ENCODE measurements at places on chromosomes 5 and 9.

- peak; percentile 51 for DNase-seq
These were observed 72.3 kb downstream of the SLCO4C1 start for GRCh38 chr5:102223542-102224477.

DNA sequence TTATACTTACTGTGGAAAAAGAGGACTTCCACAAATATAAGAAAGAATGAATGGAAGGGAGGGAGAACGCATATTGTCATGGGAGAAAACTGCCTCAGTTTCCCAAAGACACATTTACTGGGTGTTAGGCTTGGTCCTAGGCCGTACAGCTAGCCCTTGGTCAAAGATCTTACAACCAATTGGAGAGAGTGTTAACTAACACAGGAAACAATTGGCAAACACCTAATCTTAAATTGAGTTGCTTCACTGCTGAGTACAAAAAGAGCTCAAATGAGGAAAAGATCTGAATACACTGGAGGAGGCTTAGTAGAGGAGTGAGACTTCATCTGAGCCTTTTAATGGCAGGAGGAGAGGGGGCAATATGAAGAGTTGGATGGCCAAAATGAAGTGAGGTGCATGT is 161.7 kb downstream of the GLIS3 start:
- peak; percentile 5 for DNase-seq

- no peak for DNase-seq
These were observed 239.9 kb upstream of the TNC start for GRCh38 chr9:115357821-115358220.

DNA sequence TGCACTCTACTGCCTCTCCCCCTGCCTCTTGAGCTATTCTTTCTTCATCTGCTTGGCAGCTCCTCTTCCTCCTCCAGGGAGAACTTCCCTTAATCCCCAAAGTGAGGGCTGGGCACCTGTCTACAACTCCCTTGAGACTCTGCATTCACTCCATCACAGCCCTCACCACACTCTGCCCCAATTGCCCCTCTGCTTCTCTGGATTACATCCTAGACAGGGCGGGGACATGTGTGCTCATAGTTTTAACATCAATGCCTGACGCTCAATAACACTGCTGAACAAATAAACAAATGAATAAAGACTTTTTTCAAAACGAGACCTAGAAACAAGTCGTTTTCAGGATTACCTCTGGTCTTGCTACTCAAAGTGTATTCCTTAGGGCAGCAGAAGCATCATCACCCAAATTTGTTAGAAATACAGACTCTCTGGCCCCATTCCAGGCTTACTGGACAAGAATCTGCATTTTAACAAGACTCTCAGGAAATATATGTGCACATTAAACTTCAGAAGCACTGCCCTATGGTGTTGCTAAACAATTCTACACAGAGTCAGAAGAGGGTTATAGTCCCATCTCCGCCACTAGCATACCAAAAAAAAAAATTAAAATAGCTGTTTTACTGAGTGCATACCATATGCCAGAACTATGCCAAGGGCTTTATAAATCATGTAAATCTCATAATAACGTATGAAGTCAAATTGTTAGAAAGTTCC is 115.6 kb downstream of the CDK5RAP2 start:
- no peak for DNase-seq

- no peak for DNase-seq
These were observed 37.5 kb upstream of the RXRA start for GRCh38 chr9:134288746-134289145.

DNA sequence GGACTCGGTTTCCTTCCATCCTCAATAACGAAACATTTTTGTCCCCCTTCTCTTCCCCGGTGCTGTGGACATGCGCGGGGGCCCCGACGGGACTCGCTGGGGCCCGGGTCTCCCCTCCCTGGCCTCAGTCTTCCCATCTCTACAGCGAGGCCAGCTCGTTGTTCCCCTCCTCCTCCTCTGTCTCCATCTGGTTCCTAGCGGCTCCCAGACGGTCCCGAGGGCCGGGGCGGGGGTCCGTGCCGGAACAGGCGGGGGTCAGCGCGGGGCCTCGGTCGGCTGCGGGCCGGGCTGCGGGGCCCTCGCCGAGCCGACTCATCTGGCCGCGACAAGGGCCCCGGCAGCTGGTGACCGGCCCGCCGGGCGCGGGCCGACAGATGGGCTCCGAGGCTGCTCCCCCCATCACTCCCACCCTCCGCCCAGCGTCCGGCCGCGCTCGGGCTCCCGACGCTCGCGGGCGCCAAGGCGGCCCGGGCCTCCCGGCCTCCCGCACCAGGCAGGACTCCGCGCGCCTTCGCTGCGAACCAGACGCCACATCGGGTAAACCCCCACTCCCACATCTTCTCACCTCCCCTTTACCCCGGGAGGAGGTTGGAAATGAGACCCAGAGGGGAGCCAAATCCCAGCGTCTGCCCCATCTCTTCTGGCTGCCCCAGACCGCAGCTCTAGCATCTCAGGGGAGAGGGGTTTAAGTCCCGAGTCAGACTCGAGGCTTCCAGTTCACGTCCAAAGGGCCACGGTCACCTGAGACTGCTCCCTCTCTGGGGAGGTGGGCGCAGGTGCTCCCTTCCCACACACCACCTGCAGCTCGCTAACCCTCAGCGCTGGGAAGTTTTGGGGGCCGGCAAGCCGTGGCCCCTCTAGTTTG is 8.1 kb downstream of the BARHL1 start:
- DNase-seq: no peak
